ENCODE measurements at places on chromosomes 3 and 15. TPM values are rescaled to one million over a fixed set of nuclear protein-coding genes. Genes with fewer than 3 reads are reported as not detected.

- no peak for DNase-seq
Measured at GRCh38 chr15:79045041-79045440, 45.5 kb downstream of the RASGRF1 start.

- no peak for DNase-seq
Measured at GRCh38 chr3:123389628-123389918, 59.3 kb downstream of the ADCY5 start.

DNA sequence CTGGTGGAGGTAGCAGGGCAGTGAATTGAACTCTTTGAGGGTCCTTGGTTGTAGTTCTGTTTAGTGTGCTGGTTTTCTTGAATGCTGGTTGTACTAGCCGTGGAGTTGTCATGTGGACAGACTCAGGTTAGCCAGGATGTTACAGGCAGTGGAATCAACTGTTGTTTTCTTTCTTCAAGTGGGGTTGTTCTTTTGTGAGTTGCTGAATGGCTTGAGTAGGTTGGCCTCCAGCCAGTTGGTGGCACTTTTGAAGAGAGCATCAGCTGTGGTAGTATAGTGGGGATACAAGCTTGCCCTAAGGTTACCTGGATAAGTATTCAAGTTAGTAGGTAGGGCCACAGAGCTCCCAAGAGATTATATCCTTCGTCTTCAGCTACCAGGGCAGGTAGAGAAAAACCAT lies 31.8 kb upstream of the RARB start:
- DNase-seq: no peak

GRCh38 chr15:63997715-63998442 lies 48.4 kb downstream of the DAPK2 start:
- no peak for DNase-seq

DNA sequence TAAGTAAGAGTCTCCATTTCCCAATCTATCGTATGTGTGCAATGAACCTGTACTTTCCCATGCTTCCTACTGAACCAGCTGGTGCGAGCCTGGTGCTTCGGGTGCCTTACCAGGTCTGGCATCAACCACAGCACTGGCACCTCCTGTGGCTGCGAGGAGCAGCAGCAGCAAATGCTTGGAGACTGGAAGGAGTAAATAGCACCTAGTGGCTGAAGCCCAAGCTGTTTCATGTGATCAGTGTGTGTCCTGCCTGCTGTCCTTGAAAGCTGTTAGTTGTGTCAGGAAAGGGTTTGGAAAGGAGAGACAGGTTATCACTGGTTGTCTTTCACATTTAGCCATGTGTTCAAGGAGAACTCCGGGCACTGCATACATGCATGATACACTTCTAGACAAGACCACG lies 31.8 kb downstream of the PCOLCE2 start:
- DNase-seq: no peak

DNA sequence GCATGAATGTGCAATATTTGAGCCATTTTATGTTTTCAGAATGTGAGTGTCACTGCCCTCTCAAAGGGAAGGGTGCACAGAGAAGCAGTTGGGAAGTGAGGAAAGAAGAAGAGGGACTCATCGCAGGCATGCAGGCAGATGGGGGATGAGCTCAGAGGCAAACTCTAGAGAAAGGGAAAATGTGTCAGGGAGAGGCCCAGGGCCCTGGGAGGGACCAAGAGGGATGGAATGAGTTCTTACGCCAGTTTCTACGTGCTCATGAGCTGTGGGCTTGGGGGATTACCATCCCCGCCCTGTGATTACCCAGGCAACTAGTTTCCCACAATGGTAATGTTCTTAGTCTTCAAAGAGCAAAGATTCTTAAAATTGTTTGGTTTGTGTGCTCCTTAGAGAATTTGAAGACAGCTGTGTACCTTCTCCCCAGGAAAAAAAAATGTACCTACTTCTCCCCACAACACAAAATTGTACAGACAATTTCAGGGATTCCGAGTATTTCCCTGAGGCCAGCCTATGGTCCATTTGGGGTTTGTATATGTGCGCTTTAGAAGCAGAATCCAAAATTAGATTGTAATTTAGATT lies 17.8 kb downstream of the GCSAM start:
- DNase-seq: no peak

- no peak for DNase-seq
Measured at GRCh38 chr3:194075088-194075615, 60.8 kb upstream of the HES1 start.

- no peak for DNase-seq
Measured at GRCh38 chr3:100682854-100683760, 26.2 kb upstream of the TFG start.

DNA sequence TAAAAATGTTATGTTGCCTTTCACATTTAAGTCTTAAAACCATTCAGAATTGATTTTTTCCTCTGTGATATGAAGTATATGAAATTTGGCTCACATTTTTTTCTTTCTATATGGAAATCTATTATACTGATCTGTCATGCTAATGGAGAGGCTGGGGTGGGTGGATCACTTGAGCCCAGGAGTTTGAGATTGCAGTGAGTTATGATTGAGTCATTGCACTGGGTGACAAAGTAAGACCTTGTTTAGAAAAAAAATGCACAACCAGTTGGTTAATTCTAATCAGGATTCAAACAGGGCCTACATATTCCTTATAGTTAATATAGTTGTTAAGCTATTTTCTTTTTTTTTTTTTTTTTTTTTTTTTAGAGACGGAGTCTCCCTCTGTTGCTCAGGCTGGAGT lies 230.5 kb downstream of the MFSD1 start:
- DNase-seq: no peak

The EPB42 gene
- 0.39 TPM for total RNA-seq

All from upper lobe of left lung (tissue), 6 donors.